8988T (cell line): ENCODE measurements at places on chromosomes 12 and 14.
A peak's percentile ranks its signal among the peaks of the same experiment; 100 is the strongest.

DNA sequence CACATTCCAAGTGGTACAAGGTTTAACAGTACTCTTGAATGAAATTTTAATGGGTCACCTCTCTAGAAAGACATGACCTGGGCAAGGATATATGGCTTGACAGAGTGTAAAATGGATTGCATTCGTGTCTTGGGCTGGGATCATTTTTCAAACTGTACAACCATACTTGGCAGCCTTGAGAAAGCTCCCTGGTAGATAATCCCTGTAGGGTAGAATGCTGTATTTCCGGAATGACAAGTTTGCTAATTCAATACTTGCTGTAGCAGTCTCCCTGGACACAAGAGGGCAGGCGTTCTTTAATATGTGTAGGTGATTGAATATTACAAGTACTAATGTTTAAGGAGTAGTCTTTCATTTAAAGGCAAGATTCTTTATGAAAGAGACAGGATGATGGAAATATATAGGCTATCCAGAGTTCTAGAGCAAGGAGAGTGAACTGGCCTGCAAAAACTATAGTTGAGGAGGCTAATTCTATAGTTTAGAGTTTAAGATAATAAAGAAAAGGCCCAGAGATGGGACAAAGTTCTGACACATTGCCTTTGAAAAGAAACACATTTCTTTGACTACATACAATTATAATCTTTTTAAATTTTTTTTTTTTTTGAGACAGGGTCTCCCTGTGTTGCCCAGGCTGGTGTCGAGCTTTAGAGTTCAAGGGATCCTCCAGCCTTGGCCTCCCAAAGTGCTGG is 53.4 kb downstream of the PLBD1 start:
- DNase-seq = no peak

GRCh38 chr14:57884175-57884574 is 18.3 kb upstream of the SLC35F4 start:
- DNase-seq = no peak

DNA sequence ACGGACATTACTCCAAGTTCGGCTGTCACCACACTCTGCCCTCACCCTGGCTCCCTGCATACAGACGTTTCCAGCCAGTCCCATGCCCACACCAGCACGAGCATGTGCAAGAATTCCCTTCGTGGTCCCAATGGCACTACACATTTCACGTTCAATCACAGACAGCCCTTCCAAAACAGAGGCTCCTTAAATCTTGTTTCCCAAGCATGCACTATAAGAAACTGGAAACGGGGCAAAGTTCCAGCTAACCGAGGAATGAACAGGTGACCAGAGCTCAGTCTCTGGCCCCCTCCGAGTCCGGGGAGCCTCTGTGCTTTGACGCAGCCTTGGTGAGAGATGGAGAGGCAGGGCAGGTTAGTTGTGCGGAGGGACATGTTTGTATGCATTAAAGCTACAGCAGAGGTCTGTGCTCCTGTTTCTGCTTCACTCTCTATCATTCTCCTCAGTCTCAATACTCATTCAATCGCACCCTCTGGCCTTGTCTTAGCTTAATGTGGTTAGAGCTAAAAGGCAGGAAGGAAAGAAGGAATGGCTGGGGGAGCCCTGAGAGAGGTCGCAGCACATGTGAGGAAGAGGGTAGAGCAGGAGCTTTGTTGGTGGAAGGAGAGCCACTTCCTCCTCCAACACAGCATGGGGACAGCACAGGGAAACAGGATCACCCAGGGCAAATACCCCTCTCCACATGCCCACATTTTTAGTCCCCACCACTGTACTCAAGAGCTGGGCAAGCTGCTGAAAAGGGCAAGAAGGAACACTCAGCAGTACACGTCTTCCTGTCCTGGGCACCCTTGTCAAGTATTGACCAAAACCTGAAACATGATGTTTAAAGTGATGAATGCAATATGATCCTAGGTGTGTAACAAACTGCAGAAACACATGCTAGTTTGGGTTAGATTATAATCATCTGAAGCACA is 12.2 kb upstream of the SELPLG start:
- DNase-seq = no peak

DNA sequence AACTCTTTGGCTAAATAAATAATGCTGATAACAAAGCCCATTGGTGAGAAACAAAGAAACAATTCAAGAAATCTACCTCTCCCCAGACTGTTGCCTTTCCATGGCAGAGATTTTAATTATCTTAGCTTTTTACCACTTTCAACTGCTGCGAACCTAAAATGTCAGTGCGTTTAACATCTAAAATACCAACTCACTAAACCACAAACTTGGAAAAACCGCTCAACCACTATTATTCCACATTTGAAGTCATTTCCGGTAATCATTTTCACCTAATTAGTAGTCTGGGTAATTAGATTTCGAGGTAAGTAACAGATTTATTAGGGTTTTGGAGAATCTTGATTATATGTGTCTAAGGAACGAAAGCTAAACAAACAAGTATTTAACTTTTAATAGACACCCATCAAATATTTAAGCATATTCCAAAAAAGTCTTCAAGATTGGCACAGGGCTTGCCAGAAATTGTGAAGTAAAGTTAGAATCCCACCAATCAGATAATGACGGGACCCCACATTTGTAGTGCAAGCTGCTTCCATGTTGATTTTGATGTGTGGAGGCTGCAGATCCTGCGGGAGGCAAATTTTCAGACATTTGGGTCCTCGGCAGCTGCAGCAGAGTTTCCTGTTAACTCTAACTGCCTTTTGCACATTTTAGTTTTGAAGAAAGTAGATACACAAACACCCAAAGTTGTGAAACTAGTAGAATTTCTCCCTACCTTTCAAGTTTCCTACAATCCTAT is 4.1 kb downstream of the OTX2 start:
- DNase-seq = no peak

DNA sequence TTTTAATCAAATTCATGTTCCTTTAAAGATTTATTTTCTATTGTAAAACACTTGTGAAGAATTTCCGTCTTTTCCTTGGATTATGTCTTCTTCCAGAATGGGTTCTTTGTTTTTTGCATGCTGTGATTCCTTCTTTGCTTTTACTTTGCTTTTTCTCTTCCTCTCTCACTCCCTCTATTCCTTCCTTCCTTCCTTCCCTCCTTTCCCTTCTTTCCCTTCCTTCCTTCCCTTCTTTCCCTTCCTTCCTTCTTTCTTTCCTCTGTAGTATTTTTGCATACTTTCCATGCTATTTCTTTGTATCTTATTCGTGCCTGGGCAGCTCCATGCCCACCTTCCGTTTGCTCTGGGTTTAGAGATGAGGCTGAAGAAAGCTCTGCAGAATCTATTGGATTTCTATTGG is 21.6 kb upstream of the FGF23 start:
- DNase-seq = no peak

- DNase-seq = no peak
These were observed 11.8 kb downstream of the FOXG1 start for GRCh38 chr14:28778138-28779117.

DNA sequence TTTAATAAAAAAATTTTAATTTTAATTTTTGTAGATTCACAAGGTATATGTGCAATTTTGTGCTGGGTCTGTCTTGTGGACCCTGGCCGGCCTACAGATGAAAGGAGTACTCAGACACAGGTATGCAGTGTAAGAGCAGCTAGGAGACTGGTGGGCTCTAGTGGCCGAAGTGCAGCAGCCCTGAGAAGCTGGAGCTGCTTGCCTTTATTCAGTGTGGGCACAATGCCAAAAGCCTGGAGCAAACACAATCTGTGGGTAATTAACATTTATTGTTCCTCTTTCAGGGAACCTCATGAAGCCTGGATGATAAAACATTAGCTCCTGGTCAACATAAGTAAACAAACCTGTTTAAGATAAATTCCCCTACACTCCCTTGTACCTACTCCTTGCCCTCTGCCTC is 135.7 kb upstream of the SEL1L start:
- no peak for DNase-seq

GRCh38 chr12:69129564-69129963 is 109.8 kb upstream of the CPSF6 start:
- DNase-seq = no peak

DNA sequence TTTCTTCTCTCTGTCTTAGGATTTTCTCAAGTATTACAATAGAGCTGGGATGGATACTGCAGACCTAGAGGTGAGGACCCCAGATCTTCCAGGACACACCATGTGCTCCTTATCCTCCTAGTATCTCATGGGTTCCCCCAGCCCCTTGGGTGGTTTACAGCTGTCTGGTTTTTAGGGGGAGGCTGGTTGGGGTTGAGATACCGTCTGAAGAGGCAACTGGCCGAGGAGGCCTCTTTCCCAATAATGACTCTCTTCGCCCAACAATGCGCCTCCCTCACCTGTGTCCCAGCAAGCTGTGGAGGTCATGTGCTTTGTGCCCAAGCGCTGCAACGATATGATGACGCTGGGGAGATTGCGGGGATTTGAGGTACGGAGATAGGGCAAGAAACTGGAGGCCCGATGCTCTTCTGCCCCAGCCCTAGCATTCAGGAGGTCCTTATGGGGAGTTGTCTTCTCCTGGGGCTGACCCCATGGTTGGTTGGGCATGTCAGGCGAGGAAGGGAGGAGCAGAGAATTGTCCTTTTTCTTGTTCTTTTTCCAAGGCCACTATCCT is 3.8 kb downstream of the ARHGEF25 start:
- DNase-seq = no peak

GRCh38 chr14:102096569-102097188 is 9.8 kb upstream of the HSP90AA1 start:
- peak; percentile 49 for DNase-seq

GRCh38 chr12:78208092-78208491 is 377.4 kb downstream of the NAV3 start:
- no peak for DNase-seq

DNA sequence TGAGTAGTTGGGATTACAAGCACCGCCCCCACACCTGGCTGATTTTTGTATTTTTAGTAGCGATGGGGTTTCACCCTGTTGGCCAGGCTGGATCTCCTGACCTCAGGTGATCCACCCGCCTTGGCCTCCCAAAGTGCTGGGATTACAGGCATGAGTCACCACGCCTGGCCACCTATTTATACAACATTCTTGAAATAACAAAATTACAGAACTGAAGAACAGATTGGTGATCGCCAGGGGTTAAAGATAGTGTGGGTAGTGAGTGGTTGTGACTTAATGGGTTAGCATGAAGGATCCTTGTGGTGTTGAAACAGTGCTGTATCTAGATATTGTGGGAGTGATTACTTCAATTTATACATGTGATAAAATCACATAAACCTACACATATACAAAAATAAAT is 7.4 kb downstream of the GLIPR1L1 start:
- no peak for DNase-seq

DNA sequence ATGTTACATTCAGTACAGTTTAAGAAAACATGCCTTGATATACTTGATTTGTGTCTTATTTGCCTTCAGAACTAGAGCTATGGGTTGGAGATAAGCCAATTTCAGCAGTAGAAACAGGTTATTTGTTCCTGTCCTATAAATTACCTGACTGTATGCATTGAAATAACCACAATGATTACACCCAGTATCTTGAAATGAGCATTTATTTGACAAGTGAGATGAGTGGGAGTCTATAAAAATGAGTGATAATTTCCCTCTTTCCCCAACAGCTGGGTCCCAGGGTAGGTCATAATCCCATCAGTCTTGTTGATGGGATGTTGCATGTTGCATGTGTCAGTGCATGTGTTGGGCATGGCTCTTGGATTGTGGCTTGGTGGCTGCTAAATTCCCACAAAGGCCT is 3.7 kb downstream of the TAS2R42 start:
- no peak for DNase-seq

DNA sequence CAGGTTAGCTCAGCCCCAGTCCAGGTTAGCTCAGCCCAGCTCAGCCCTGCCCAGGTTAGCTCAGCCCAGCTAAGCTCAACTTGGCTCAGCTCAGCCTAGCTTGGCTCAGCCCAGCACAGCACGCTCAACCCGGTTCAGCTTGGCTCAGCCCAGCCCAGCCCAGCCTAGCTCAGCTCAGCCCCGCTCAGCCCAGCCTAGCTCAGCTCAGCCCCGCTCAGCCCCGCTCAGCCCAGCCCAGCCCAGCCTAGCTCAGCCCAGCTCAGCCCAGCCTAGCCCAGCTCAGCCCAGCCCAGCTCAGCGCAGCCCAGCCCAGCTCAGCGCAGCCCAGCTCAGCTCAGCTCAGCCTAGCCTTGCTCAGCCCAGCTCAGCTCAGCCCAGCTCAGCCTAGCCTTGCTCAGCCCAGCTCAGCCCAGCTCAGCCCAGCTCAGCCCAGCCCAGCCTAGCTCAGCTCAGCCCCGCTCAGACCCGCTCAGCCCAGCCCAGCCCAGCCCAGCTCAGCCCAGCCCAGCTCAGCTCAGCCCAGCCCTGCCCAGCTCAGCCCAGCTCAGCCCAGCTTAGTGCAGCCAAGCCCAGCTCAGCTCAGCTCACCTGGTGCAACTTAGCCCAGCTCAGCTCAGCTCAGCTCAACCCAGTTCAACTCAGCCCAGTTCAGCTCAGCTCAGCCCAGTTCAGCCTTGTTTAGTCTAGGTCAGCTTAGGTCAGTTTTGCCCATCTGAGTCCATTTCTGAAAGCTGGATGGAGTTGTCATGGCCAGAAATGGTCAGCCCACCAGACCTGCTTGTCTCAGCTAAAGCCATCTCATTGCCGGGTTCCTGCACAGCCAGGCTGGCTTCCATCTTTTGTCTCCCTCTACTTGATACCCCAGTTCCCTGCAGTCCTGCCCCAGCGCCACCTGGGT is 333.6 kb downstream of the TMEM121 start:
- DNase-seq = peak; percentile 3

DNA sequence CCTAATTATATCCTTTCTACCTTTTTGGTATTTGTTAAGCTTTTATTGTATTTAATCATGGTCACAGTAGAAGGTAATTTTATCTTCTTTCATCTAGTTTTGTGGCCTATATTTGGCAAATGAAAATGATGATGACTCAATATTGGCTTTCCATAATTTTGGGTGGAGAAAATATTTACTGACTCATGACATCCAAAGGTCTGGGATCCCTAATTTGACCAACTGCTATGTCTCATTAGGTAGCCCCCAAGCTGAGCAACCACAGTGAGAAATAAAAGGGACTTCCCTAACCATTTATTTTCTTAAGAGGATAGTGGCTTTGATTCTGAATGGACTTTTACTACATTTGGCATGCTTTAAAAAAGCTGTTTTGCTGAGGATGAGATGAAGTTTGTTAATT is 289.5 kb downstream of the RMST start:
- no peak for DNase-seq

DNA sequence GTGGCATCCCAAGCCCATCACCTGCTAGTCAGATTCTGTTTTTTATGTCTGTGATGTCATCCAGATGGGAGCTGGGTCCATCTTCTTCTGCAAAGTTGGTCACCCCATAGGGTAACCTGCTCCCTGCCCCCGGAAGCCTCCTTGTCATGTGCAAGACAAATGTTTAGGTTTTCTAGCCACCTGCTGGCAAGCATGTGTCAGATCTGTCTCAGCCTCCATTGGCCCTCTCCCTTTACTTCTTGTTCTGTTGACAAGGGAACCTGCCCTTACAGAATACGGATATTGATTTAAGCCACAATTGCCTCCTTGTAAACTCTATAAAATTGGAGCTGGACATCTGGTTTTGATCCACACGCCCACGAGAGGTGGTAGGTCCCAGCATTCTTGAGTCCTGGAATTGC is 7.5 kb downstream of the NTF3 start:
- DNase-seq = no peak

- no peak for DNase-seq
These were observed 62.2 kb downstream of the CLMN start for GRCh38 chr14:95257521-95257920.
